ENCODE measurements at places on chromosomes 3 and 15.

- DNase-seq = no peak
Observed at GRCh38 chr15:59307165-59307537, 65.5 kb downstream of the MYO1E start.

GRCh38 chr15:65101411-65101890, 13.5 kb downstream of the UBAP1L start:
- DNase-seq = no peak

DNA sequence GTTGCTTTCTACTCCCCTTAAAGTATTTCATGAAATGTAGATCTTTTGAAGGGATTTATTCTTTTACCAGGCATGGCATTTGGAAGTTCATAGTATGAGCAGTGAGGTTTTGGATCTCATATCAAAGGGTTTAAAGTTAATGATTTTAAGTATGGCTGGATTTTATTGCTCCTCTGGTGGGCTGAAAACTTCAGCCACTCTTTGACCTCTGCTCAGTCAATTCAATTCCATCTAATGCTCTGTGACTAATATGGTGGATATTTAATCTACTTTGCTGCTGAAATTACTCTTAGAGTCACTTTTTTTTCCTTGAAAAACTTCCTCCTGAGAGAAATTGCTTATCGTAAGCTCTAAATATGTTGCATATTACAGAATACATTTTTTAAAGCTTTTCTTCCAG, 218.6 kb downstream of the NR2F2 start:
- no peak for DNase-seq

GRCh38 chr15:96130734-96131133, 199.8 kb upstream of the NR2F2 start:
- no peak for DNase-seq

GRCh38 chr3:54376142-54376807, 253.9 kb downstream of the CACNA2D3 start:
- no peak for DNase-seq

- DNase-seq = no peak
Observed at GRCh38 chr3:124684459-124684858, 45.8 kb upstream of the UMPS start.

DNA sequence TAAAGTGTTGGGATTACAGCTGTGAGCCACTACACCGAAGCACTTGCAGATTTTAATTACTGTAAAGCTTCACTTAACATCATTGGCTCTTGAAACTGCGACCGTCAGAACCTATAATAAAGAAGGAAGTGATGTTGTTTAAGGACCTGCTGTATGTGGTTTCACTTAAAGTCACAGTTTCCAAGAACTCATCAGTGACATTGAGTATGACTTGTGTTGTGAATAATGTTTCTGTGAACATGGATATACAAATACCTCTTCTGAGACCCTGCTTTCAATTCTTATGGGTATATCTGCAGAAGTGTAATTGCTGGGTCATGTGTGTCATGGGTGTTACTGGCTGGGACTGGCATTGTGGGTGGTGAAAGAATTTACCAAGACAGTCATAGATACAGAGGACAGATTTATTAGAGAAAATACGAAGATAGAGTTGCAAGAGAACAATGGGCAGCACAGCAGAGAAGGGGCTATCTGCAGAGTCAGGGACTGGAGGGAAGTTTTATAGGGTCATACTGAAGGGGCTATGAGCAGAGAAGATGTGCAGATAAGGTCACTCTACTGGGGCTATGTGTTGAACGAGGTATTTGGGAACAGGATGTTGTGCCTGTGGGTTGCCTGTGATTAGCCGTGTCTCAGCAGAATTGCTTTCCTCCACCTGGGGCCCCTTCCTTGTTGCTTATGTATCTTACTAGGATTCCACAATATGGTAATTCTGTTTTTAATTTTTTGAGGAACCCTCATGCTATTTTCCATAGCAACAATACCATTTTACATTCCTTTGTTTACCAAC, 4.5 kb downstream of the NDUFB5 start:
- DNase-seq = no peak

DNA sequence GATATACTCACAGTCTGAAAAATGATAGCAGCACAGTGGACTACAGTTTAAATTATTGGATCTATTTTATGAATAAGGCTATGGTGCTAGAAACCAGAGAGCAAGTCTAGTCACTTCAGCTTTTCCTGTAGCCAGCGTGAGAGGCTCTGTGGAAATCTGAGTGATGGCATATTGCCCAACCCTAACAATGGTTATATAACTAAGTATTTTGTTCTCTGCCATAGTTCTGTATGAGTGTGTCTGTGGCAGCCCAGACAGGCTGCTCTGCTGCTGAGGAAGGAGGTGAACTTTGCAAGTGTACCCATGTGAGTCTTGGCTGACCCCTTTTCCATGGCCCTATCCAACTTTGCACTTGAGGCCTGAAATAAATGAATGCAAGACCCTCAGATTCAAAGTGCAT, 105.7 kb downstream of the LRTM1 start:
- DNase-seq = no peak

DNA sequence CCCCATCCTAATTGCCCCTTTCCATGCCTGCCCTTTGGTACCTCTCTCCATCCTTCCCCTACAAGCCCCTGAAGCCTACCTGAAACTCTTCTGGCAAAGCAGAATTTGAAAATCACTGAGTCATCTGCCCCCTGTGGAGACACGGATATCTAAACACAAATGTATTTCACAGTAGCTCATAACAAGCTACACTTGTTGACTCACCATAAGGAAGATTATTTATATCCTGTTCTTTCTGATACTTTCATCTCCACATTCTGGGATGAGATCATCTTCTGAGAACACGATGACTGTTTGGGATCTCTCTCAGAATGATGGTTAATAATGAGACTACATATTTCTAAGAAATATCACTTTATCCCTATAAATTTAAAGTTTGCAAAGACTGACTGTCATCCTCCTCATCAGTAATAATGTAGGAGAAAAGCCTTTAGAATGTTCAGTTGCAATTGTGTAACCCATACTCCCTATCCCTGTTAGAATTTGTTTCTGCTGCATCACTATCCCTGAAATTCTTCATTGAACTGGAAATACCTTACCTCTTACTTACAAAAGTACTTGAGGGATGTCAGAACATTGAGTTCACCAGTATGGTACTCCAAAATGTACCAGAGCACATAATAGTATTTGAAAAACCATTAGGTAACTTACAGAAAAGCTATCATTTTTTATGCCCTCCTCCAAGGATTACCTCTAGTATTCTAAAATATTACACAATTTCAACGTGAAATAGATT, 116.1 kb upstream of the IL12A start:
- DNase-seq = no peak

DNA sequence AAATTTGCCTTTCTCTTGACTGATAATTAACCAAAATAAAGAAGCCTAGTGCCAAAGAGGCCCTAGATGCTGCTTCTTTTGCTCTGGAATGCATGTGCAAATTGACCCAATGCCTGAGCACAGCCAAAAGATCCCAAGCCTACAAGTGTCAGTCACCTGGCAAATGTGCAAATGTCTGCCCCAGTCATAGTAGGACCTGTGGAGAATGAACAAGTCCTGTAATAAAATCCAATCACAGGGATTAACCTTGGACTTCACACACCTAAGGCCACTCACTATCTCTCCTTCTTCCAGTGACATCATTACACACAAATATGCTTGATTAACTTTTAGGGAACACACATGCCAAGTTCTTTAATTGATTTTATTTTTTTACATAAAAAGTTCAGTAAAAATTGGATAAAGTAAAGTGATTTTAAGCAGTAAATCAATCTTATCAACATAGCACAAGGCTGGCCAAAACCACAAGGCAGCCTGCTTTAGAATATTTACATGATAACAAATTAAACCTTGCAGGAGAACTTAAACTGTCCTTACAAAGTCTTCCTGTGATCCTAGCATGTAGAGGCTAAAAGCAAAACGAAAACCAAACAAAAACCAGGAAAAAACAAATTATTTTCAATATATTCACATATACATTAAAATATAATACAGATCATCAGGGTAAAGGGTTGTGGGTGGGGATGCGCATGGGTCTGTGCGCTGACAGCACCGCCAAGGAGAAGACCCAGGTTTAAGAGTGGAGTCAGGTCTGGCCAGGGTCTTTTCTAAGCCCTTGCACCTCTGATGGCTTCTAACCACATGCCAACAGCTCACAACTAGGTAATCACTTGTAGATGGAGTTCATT, 36.8 kb downstream of the NBEAL2 start:
- DNase-seq = no peak

- DNase-seq = no peak
Observed at GRCh38 chr3:20047976-20048883, 8.0 kb downstream of the KAT2B start.

- DNase-seq = no peak
Observed at GRCh38 chr3:142929109-142929508, 34.4 kb downstream of the PAQR9 start.

GRCh38 chr3:57972531-57973111, 35.6 kb upstream of the FLNB start:
- no peak for DNase-seq

GRCh38 chr15:57018151-57018550, 99.7 kb downstream of the TCF12 start:
- no peak for DNase-seq

DNA sequence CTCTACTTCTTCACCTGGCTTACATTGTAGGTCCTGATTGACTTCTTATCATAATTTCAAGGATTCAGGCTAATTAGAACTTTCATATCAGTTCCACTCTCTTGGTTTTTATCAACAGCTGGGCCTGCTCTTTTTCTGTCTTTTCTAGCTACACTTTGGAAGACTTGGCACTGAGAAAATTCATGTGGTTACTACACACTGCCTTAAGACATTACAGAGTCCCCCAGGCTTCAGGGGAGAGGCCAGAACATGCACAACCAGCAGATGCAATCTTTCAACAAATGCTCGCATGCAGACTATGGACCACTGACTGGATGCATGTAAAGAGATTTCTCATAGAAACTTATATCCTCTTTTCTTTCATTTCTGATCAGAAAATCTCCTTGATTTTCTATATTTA, 423.5 kb downstream of the TUSC7 start:
- DNase-seq = no peak

DNA sequence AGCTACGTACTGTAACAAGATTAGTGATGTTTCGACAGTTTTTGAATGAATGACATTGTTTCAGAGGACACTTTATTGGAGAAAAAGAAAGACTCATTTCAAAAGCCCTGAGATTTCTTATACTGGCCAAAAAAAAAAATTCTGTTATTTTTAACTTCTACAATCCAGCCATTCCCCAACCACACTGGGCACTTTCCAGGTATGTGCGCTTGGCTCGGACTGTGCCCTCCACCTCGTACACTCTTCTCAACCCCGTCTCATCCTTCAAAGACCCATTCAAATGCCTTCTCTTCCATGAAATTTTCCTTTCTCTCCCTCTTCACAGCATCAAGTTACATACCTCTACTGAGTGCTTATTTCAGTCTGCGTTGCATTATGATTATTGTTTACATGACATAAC, 328.5 kb upstream of the SOX2 start:
- DNase-seq = no peak

DNA sequence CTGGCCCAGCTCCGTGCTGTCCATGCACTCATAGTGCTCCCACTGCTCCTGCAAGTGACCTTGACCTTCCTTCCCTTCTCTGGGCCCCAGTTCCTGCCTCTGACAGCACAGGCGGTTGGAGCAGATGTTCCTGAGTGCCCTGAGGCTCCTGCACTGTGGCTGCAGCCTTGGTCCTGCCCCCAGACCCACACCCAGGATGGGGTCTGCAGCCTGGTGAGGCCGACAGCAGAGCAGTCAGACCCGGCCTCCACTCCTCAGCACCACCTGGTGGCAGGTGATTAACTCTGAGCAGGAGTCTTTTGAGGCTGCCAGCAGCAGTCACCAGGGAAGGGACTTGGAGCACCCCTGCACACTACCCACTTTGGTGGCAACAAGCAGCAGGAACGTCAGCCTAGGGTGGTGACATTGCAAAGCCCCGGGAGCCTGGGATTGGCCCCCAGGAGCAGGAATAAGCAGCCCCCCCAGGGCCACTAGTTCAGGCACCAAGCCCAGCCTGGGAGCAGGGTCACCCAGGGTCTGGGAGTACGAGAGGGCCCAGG, 64.6 kb downstream of the CYP11A1 start:
- no peak for DNase-seq

DNA sequence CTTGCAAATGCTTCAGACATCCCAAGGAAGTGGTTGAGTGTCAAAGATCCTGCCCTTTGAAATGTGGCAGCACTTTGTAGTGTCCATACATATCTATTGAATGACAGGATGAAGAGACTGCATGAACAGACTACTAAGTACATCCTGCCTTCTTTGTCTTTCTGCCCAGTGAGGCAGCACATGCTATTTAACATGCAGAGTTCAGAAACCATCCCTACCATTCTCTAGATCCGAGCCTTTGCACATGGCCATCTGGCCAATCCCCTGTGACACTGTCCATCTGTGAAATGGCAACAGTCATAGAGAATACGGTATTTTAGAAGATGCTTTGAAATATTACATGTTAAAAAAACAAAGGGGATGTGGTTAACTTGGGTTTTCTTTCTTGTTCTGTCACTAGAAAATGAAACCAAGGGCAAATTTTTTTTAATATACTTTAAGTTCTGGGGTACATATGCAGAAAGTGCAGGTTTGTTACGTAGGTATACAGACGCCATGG, 519.6 kb downstream of the NTRK3 start:
- no peak for DNase-seq

- no peak for DNase-seq
Observed at GRCh38 chr3:47799733-47800132, 3.2 kb upstream of the DHX30 start.

DNA sequence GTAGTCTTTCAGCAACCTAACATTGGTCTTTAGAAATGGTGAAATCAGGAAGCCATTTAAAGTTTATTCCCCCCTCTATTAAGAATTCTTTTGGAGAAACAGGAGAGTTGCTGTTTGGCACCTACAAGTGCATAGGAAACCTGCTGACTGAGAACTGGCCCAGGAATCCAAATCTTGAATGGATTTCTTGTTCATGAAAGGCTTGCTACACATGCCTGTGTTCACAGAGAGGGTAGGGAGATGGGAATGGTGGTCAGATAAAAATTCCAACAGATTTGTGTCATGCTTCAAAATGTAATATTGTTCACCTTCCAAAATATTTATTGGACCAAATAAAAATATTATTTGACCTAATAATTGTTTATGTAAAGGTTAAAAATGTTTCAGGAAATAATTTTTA, 24.2 kb upstream of the ZPLD1 start:
- DNase-seq = no peak

DNA sequence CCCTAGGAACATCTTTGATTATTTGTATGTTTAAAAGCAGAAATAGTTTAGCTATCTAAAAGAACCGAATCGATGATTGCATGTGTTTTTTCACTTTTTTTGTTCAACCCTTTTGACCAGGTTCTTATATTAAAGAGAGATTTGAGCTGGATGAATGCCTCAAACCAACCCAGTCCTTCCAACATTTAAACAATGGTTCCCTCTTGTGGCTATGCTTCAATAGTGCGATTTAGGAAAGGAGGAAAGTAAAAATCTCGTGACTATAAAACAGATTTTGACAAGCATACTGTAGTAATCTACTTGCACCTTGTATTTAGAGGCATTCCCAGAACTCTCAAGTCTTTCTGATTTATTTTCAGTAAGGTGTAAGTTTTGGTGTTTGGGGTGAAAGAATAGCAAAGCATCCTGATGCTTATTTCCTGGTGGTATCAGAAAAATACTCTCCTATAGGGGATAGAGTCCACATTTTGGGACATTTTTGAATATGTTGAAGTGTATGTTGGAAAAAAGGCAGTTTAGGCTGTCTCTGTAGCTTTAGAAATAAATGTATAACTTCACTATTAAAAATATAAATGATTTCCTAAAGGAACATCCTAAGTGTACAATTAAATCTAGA, 159.6 kb upstream of the KCNH8 start:
- no peak for DNase-seq
